Activated CD8-positive, alpha-beta T cell treated with anti-CD3 and anti-CD28 coated beads for 36 hours (primary cell): ENCODE measurements at places on chromosomes 4 and X. TPM values are rescaled to one million over a fixed set of nuclear protein-coding genes. Genes with fewer than 3 reads are reported as not detected.

Gene FHIP1A
- 0.76 TPM for total RNA-seq

Gene P2RY8
- 28.3 TPM for total RNA-seq

Gene F11
- total RNA-seq: not detected

Gene PPP1R3F
- 4.8 TPM for total RNA-seq

DNA sequence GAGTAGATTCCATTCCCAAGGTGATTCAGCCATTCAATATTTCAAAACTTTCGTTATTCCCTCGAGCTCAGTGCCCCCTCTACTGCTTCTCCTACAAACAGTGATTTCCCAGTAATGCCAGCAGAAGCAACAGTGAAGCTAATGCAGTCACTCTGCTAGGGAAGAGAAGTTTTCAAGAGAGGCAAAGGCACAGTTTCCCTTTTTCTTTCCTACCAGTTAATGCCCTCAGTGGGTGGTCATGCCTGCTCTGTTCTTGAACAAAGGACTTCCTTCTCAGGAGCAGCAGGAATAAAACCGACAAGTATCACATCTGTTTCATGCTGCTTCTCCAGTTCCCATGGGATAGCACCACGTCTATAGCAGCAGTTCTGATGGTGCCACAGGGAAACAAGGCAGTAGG is 317.2 kb downstream of the TENM3 start:
- DNase-seq: no peak

GRCh38 chrX:25548811-25549210 is 533.0 kb upstream of the ARX start:
- DNase-seq: no peak

DNA sequence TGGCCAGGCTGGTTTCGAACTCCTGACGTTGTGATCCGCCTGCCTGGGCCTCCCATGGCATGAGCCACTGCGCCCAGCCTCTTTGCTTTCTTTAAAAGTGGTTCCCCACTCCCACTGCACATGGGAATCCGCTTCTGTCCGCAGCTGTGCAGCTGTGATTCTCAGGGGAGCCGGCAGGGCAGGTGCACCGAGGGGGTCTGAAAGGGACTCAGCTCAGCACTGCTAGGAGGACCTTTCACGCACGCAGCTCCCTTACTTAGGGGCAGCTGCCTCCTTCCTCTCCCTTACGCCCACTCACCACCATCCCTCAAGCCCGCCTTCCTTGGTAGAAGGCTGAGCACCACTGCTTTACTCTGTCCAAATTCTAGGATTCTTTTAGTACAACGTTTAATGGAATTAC is 40.4 kb upstream of the CYP4V2 start:
- no peak for DNase-seq

DNA sequence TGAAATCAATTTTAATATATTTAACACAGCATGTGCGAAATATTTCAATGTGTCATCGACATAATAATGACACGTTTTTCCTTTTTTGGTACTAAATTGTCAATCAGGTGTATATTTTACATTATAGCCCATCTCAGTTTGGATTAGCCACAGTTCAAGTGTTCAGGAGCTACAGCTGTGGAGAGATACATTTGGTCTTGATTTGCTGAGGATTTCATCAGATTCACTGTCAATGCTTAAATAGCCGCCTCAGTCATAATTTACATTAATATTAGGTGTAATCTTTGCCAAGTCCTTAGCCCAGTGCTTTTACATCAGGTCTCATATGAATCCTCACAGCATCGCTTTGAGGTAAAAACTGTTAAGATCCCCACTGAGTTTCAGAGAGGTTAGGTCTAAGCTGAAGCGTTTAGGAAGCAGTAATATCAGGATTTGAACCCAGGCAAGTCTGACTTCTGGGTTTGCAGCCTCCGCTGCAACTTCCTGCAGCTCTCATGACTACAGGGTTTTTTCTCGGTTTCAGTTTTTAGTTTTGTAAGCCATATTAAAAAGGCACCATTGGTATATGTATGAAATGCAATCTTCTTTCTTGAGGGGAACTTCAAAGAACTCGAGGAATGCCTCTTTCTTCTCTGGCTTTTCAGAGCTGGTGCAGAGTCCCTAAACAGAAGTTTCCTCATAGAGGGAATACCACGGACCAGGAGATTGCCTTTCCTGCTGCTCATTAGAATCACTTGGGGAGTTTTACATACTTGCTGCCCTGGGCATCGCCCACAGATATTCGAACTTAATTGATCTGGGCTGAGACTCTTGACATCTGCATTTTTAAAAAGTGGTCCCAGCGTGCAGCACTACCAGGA is 6.4 kb downstream of the MTM1 start:
- DNase-seq: peak; percentile 43

GRCh38 chrX:119228512-119229252 is 7.4 kb upstream of the PGRMC1 start:
- no peak for DNase-seq

- no peak for DNase-seq
Measured at GRCh38 chrX:102739657-102740056, 19.1 kb downstream of the GPRASP3 start.

- DNase-seq: no peak
Measured at GRCh38 chr4:79395841-79396240, 12.2 kb downstream of the GK2 start.
